ENCODE measurements at places on chromosomes 11 and 22.

DNA sequence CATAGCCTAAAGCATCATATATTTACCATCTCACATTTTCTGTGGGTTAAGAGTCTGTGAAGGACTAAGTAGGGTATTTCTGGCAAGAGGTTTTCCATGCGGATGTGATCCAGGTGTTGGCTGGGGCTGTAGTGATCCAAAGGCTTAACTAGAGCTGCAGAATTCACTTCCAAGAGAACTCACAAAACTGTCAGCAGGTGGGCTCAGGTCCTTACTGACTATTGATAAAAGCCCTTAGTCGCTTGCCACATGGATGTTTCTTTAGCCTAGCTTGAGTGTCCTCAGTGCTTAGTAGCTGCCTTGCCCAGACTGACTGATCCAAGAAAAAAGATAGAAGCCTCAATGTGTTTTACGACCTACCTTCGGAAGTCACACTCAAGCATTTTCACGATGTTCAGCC, 250.8 kb downstream of the CNTN5 start:
- DNase-seq = no peak

GRCh38 chr11:33753304-33753967, 17.2 kb upstream of the CD59 start:
- no peak for DNase-seq

DNA sequence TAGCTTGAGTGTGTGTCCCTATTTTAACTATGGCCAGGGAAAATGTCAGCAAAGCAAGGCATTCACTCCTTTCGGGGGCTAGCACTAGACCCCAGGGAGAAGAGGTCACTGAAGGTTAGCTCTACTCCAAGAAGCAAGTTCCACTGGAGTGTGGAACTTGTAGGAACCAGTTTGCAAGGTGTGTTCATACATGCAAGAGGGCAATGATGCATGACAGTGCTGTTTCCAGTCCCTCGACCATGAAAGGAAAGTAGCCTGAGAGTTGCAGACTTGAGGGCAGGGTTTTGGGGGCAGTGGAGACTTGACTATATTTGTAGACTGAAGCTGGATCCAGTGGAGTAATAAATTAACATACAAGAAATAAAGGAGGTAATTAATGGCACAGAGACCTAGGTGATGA, 21.6 kb upstream of the SLC36A4 start:
- no peak for DNase-seq

DNA sequence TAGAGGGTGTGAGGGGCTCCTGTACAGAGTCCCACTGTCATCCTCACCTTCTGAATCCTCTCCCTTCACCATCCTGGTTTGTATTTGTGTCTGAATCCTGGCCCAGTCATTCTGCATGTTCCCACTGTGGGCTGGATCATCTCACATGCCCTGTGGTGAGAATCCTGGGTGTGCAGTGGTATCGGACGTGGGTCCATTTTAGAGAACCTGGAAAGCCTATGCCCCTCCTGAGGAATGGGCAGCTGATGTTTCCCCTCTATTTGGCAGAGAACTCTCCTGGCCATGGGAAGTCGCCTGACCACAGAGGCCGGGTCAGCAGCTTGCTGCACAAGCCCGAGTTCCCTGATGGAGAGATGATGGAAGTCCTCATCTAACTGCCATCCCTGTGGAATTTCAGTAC, 102.3 kb downstream of the AMOTL1 start:
- DNase-seq = no peak

GRCh38 chr22:38250643-38251340, 22.0 kb downstream of the TMEM184B start:
- no peak for DNase-seq

DNA sequence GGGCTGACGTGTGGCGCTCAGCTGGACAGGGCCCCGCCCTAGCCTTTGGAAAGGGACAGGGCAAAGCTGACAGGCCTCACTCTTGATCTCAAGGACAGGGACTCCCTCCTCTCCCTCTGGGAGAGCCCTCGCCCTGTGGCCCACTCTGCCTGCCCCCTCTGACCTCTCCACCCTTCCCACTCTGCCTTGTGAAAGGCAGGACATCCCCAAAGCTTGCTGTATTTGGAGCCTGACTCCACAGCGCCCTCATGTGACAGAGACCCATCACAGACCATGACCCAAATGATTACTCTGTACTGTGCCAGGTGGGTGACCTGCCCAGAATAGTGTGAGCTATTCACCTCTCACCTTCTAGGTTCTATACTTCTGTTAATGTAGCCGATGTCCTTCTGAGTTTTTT, 18.8 kb downstream of the P2RY2 start:
- no peak for DNase-seq

GRCh38 chr11:82004537-82005213, 729.0 kb downstream of the FAM181B start:
- DNase-seq = no peak

- DNase-seq = no peak
These were observed 380.5 kb downstream of the SHANK2 start for GRCh38 chr11:70871881-70872280.

DNA sequence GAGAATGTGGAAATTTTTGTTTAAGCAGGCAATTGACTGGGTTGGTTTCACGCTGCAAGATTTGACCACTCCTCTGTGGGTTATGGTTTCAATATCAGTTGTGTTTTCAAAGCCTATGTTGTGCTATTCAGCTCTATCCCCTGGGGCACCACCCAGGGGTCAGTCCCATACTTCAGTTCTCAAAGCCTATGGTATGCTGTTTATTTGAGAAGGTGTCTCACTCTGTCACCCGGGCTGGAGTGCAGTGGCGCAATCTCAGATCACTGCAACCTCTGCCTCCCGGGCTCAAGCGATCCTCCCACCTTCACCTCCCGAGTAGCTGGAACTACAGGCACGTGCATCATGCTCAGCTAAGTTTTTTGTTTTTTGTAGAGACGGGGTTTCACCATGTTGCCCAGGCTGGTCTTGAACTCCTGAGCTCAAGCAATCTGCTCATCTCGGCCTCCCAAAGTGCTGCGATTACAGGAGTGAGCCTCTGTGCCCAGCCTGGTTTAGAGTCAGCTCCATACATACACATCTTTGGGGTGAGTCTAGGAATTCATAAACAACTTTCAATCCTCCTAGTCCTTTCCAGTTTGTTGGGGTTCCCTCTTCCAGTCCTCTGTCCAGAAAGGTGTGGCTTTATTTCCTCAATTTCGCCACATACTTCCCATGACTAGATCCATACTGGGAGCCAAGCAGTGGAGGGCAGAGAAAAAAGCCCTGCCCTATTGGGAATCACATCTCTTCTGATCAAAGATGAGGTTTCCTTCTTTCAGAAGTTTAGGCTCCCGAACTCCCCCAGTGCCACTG, 35.0 kb upstream of the MAPK1 start:
- DNase-seq = no peak

- DNase-seq = no peak
These were observed 12.1 kb downstream of the LRFN4 start for GRCh38 chr11:66868726-66869566.

GRCh38 chr22:39705386-39705785, 134.8 kb downstream of the CACNA1I start:
- no peak for DNase-seq

- no peak for DNase-seq
These were observed 162.4 kb upstream of the SYT13 start for GRCh38 chr11:45448561-45448960.

- DNase-seq = no peak
These were observed 26.3 kb downstream of the KLHL22 start for GRCh38 chr22:20469110-20469868.

- DNase-seq = no peak
These were observed 2.9 kb upstream of the GGT5 start for GRCh38 chr22:24247564-24248344.

GRCh38 chr11:74022546-74022945, 13.7 kb upstream of the UCP3 start:
- DNase-seq = no peak

GRCh38 chr11:8768625-8769333, 86.2 kb downstream of the RPL27A start:
- peak; percentile 89 for DNase-seq

GRCh38 chr22:46193898-46194310, 43.6 kb downstream of the PPARA start:
- DNase-seq = no peak

DNA sequence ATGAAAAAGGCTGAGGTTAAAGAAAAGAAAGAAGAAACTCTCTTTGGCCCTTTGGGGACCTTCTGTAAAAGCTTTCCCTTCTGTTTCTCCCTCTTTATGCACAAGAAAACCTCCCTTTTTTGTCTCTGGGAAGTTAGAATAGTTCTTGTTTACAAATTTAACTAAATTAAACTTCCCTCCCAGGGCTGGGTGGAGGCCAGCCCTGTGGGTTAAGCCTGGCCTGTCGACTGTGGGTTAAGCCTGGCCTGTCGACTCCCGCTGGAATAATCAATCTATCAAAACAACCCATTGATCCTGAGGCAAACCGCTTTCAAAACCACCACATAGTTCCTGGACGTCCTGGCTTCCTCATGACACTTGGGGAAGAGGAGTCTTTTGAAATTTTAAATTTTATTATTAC, 1.2 kb upstream of the DRG1 start:
- DNase-seq = no peak

DNA sequence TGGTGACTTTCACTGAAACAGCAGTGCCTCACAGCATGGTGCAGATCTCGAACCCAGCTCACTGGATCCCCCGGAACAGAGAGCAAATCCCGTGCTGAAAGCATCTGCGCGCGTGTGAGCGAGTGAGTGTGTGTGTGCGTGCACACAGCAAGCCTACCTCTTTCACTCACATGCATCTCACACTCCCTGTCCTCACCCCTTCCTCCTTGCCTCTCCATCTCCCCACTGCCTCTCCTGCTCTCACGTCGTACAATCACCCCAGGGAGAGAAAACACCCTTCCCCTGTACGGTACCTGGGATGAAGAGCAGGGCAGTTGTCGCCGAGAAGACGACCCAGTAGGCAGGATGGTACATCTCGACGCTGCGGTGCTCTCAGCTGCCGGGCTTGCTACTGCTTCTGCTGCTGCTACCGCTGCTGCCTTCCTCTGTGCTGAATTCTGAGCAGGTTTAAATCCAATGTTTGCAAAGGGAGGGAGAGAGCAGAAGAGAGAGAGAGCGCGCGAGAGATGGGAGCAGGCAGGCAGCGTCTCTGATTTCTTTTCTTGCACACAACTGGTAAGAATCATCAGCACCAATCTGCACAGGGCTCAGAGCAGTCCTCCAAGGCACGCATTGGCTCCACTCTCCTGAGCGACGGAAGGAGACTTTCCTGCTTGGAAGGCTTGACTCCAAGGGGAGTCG, at the start of gene OPCML:
OPCML (minus strand) TSS at position 531 of the 681 bp plus-strand sequence.
- DNase-seq = no peak

Data from HS-27A (cell line).